ENCODE measurements at places on chromosomes 2 and 18.

DNA sequence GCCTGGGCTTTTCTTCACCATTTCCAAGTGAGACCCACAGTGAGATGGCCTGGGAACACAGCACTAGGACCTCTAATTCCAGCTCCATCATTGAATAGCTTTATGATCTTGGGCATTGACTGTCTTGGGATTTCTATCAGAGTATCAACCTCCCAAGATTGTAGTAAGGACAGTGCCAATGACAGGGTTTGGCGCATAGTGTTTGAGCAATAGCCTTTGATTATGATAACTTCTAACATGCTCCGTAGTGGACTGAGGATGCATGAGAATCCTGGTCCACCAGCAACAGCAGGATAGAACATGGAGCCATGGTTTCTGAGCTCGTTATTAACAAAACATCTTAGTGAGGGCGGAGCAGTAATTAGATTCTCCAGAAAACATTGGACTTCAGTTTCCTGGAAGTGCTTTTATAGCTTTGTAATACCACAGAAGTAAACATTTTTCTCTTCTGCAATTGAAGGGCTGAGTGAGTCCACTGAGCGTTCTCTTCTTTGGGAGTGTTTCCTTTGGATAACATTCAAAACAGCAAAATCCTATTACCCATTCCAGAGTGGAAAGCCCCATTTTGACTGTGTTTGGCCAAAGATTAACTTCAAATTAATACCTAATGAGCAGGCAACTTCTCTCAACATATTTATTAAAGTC, 63.7 kb downstream of the IL1R2 start:
- DNase-seq: no peak

DNA sequence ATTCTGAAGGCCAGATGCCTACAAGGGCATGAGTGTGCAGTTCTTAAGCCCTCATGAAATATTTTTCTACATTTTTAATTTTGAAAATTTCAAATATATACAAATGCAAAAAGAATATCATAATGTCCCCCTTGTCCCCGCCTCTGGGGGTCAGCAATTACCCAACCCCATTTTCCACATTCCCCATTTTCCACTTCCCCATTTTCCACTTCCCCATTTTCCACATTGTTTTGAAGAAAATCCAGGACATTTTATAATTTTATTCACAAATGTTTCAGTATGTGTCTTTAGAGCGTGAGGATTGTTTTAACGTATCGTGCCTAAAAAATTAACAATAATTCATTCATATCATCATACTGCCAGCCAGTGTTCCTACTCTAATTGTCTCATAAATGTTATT, 403.6 kb upstream of the RAB6C start:
- no peak for DNase-seq

GRCh38 chr2:85601771-85602475, 575 bp downstream of the TMEM150A start:
- no peak for DNase-seq

- no peak for DNase-seq
Observed at GRCh38 chr2:66888791-66889631, 454.1 kb downstream of the MEIS1 start.

- no peak for DNase-seq
Observed at GRCh38 chr2:54402350-54402749, 53.8 kb upstream of the SPTBN1 start.

DNA sequence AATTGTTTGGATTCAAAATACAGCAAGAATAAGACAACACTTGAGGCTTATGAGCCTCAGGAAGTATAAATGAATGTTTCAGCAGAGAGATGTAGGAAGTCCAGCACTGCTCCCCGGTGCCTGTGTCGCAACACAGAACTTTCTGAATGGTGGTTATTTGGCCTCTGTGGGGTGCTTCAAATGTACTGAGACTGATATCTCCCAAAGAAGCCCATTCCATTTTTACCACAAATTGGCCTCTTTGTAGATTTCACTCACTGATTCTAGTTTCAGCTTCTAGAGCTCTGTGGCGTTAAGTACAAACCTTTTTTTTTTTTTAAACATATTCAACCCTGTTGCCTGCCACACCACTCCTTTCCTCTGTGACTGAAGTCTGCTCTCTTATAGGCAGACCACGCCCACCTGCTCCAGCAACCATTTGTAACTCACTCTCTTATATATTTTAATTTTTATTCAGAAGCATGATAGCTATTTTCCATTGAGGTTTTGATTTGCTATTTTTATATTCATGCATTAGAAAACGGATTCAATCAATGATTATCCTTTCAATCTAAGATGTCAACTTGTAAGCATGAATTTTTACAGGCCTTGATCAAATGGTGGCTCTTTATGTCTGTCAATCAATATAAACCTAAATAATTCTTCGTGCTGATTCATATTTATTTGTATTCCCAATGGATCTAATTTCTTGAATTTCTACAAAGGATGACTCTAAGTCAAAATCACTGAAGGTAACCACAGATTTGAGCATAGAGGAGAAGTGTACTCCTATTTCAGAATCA, 277.1 kb upstream of the CCDC68 start:
- no peak for DNase-seq

Data from stimulated activated CD4-positive, alpha-beta T cell treated with anti-CD3 and anti-CD28 coated beads, Interleukin-1b, Interleukin-23, amount 100 ng/mL, for 24 hours (primary cell).